BJ (cell line): ENCODE measurements at places on chromosomes 16 and 17. TPM values are rescaled to one million over a fixed set of nuclear protein-coding genes. Genes with fewer than 3 reads are reported as not detected.

GRCh38 chr16:69327585-69328310 lies 2.6 kb downstream of the PDF start:
- DNase-seq, result no peak

GRCh38 chr16:11258553-11259492 lies 2.8 kb upstream of the SOCS1 start:
- DNase-seq, result no peak

TMEM238L gene
- not detected in 2 replicates for polyA plus RNA-seq

DNA sequence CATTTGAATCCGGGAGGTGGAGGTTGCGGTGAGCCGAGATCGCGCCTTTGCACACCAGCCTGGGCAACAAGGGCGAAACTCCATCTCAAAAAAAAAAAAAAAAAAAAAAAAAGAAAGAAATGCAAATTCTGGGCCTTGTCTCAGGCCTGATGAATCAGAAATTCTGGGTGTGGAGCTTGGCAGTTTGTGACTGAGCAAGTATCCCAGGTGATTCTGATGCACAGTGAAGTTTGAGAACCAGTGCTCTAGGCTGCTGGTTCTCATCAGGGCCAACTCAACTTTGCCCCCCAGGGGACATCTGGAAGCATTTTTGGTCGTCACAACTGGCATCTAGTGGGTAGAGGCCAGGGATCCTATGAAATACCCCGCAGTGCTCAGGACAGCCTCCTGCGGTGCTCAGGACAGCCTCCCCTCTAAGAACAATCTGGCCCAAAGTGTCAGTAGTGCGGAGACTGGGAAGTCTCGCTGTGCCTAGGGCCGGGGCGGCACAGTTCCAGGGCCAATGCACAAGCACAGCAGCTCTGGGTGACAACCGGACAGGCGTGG lies 55.9 kb downstream of the SDK2 start:
- no peak for DNase-seq

- no peak for DNase-seq
These were observed 39.3 kb downstream of the TADA2A start for GRCh38 chr17:37446027-37446426.

GRCh38 chr16:203246-203645 lies 23.0 kb downstream of the HBQ1 start:
- no peak for DNase-seq

DNA sequence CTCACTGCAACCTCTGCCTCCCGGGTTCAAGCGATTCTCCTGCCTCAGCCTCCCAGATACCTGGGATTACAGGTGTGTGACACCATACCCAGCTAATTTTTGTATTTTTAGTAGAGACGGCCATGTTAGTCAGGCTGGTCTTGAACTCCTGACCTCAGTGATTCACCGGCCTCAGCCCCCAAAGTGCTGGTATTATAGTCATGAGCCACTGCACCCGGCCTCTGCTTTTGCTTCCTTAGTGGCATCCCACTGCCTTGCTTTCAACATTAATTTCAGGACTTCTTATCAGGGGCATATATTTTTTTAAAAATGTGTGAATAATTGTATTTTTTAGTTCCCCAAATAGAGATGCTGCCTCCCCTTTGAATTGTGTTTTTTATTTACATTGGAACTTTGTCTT lies 98.8 kb downstream of the SYCE1L start:
- no peak for DNase-seq
